Hepatocyte (in vitro differentiated cells): ENCODE measurements at places on chromosomes 2 and 18. TPM values are rescaled to one million over a fixed set of nuclear protein-coding genes. Genes with fewer than 3 reads are reported as not detected.

Gene NEB
- total RNA-seq, result 2.2 and 3.3 TPM in 2 replicates

Gene EVX2
- total RNA-seq, result 3.5 and 3.7 TPM in 2 replicates

Gene SCG2
- total RNA-seq, result 14.0 and 14.2 TPM in 2 replicates

Gene DAW1
- 0.23 and 0.68 TPM in 2 replicates for total RNA-seq

Gene FBXO48
- total RNA-seq, result 0.83 and 0.84 TPM in 2 replicates

Gene USP40
- total RNA-seq, result 25.9 and 28.2 TPM in 2 replicates

Gene CCDC138
- 6.6 and 8.6 TPM in 2 replicates for total RNA-seq

Gene RNASEH1
- 15.3 and 16.6 TPM in 2 replicates for total RNA-seq

Gene TLX2
- not detected in 2 replicates for total RNA-seq

Gene SKOR2
- total RNA-seq, result not detected in 2 replicates

DNA sequence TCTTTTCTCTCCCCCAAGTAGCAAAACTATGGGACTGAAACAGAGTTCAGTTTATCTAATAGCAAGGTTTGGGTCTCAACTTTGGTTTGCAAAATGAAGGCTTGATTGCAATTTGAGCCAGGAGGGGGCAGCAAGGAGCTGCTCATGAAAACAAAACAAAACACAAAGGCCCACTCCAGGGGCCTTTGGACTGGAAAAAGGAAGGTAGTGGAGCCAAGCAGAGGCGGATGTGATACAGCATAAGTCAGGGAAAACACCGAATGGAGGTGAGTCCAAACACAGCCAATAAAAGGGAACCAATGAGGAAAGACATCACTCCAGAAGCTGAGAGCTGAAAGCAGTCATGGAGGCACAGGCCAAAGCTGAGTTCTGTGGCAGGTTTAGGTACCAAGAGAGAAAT is 799.7 kb upstream of the ACVR2A start:
- peak; percentile 63 for DNase-seq

DNA sequence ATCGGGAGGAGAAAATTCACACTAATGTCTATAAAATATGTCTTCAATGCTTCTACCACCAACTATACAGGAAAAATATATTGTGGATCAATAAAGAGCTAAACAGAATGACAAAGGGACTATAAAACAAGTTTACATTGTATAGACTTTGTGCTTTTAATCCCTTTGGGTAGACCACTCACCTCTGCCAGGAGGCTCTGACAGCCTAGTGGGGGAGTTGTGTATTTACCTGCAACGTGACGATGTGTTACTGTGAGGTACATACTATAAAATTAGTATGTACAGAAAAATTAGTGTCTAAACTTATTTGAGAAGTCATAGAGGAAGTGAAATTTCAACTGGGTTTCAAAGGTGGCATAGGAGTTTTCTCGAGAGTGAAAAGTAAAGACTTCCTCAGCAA is 243.3 kb upstream of the REG3G start:
- no peak for DNase-seq

GRCh38 chr2:144876013-144876412 is 356.1 kb upstream of the ZEB2 start:
- no peak for DNase-seq

GRCh38 chr18:58104096-58104495 is 60.1 kb downstream of the NEDD4L start:
- DNase-seq, result no peak

- peak; percentile 16 for DNase-seq
Observed at GRCh38 chr2:173355866-173356508, 1.3 kb downstream of the CDCA7 start.

DNA sequence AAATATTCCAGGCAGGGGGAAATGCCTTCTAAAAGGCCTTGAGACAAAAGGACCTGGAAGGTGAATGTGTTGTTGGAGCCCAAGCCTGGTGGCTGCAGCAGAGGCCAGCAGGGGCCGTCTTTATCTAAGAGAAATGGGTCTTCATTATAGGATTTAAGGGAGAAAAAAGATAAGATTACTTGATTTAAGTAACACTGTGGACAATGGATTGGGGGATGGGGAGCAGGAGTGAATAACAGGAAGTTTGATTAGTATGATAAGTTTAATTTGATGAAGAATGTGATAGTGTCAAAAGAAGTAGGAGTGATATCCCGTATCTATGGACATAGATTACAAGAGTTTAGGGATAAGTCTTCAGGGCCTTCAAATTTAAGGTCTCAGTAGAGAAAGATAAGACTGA is 64.2 kb downstream of the WDR75 start:
- no peak for DNase-seq

- no peak for DNase-seq
Observed at GRCh38 chr2:65096948-65097347, 33.0 kb downstream of the RAB1A start.

DNA sequence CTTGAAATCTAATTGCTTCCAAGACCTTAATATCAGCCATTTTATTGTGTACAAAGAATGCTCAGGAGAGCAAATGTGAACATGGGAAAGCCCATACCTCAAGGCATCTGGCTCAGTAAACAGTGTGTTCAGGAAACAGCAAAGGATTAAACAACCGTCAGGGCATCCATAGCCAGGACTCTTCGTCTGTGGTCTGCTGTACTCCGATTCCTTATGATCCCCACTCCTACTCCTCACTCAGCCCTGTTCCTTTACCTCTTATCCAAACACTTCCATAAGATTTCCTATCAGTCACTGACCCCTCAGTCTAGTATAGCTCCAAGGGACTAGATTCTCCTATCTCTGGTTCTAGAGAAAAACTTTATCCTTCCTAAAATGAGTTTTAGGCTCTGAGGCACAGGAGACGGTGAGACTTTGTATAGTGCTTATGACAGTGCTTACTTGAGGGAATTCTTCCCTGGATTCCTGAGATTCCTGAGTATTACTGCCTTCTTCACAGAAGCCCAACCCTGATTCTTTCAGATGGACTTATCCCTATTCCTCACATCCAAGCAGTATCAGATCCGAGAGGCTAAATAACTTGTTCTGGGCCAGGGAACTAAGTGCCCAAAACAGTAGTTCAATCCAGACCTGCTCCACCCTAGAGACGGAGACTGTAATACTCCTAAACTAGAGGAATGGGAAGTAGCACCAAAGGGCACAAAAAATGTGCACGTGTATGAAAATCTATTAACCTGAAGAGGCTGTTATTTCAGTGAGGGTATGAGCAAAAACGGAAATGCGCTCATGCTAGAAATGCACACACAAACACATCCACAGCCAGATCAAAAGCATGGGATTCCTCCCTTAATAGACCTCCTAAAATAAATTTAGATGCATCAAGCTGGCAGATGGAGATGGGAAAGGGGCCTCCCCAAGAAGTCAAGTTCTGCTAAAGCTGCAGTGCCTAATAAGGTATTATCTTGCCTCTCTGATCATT is 42.1 kb upstream of the SIGLEC15 start:
- no peak for DNase-seq

DNA sequence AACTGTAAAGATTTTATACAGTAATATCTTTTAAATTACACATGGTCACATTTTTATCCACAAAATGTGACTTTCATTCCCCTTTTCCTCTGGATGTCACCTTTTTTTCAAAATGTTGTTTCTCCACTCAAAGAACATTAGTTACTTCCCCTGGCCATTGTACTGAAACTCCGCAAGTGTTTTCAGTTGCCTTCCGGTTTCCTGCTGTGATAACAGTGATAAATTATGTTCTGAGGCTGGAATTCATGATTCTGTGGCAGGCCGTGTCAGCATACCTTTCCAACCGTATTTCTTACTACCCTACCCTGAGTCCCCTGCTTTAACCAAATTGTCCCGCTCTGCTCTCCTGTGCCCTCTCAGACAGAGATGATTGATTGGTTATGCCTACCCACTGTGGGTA is 53.5 kb downstream of the MGAT5 start:
- DNase-seq, result no peak

- no peak for DNase-seq
Observed at GRCh38 chr2:128363934-128364361, 45.3 kb upstream of the HS6ST1 start.

DNA sequence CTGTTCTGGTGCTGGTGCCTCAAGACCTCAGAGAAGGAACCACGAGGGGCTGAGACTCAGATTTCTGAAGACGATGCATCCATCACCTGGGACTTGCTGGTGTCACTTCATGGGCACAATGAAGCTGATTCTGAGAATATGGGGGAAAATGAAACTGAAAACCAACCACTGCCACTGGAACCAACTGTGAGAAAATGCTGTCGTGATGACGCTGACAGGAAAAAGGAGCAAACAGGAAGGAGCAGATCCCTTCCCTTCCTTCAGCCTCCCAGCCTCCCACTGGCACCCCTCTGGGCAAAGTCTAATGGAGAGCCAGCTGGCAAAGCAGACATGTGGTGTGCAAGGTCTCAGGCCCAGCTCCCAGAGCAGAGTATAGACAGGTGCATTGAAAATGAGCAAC is 109.7 kb downstream of the FOXI3 start:
- no peak for DNase-seq

DNA sequence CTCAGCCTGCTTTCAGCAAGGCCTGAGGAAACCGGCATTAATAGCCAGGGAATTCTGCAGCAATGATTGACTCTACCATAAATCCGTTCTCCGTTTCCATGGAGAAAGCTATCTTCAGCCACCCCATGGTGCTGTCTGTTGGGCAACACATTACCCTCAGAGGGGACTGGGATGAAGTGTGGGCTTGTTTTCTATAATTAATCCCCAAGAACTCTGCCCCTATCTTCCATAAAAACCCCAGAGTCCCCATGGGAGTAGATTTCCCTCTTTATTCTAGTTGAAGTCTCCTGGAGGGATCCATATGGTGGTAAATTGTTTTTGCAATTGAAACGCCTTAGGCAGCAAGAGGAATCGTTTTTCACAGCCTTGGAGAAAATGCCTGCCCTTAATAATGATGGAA is 9.2 kb downstream of the G6PC2 start:
- DNase-seq, result no peak

DNA sequence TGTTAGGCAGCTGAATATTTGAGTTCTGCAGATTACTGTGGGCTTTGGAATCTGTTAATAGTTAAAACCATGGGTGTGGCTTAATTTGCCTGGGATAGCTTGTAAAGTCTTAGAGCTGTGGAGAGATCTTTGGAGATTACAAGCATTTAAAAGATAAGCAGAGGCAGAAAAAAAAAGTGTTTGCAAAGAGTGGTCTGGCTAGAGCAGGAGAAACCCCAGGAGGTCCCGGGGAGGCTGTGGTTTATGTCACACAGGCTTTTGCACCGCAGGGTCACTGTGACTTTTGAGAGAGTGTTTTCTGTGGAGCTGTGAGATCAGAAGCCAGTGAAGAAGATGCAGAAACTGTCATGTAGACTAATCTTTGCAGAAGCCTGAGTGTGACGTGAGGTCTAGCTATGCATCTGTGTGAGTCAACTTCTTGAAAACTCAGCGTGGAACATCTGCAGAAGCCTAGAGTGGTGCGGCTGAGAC is 49.0 kb downstream of the SETBP1 start:
- DNase-seq, result peak; percentile 71

GRCh38 chr18:74539289-74539688 is 5.0 kb downstream of the CNDP1 start:
- DNase-seq, result no peak

- DNase-seq, result no peak
Observed at GRCh38 chr2:128506534-128506933, 187.9 kb upstream of the HS6ST1 start.

GRCh38 chr2:134692499-134692898 is 26.3 kb downstream of the TMEM163 start:
- DNase-seq, result no peak
